ENCODE measurements at places on chromosomes 11 and 22.

DNA sequence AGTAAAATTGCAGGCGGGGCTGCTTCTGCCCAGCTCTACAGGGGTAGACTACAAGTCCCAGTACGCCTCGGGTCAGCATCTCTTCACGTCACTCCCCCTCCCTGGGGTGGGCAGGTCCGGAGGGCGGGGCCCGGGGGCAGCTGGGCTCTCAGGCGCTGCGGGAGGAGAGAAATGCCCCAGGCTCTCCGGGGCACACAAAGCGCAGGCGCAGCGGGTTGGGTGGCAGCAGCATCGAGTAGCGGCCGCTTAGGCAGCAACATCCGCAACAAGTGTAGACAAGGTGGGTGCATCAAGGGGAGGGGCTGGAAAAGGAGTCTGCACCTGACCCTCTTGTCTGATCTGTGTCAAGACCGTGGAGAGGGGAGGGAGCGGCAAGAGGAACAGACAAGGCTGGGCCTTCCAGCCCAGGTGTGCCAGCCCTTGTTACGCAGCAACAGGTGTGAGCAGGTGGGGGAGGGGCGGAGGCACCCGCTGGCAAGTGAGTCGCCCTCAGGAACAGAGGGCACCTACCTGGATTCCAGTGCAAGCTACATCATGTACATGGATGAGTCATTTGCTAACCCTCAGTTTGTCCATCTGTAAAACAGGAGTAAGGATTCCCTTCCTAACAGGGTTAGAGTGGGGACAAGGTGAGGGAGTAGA is 1.2 kb downstream of the PLEKHB1 start:
- peak; percentile 88 for DNase-seq

GRCh38 chr22:30286813-30287647 is 2.3 kb downstream of the CASTOR1 start:
- peak; percentile 66 for DNase-seq

- DNase-seq = no peak
Observed at GRCh38 chr11:30281476-30282288, 41.2 kb upstream of the ARL14EP start.

- no peak for DNase-seq
Observed at GRCh38 chr22:17749605-17750395, 24.5 kb downstream of the BID start.

- no peak for DNase-seq
Observed at GRCh38 chr11:111698852-111699559, 67.2 kb downstream of the PPP2R1B start.

DNA sequence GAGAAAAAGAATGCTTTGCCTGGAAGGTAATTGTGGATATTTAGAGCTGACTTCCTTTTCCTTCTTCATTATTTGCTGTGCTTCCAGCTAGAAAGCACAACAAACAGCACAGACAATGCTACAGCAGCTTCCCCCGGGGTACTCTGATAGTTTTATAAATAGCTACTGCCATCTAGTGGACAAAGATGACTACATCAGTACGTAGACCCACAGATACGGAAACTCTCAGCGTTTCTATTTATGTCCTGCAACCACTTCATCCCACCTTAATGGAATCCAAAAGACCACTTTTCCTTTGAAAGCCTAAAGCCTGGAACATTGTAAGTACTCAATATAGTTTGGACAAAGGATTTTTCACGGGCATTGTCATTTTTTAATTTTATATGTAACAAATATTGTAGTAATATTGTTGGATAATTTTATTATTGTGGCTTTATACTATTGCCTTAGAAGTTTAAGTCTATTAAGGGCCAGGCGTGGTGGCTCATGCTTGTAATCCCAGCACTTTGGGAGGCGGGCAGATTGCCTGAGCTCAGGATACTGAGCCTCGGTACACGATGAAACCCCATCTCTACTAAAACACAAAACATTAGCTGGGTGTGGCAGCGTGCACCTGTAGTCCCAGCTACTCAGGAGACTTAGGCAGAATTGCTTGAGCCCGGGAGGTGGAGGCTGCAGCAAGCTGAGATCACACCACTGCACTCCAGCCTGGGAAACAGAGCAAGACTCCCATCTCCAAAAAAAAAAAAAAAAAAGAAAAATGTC is 7.5 kb downstream of the HSPA8 start:
- peak; percentile 49 for DNase-seq

- DNase-seq = peak; percentile 90
Observed at GRCh38 chr11:71240865-71241691, 11.3 kb downstream of the SHANK2 start.

DNA sequence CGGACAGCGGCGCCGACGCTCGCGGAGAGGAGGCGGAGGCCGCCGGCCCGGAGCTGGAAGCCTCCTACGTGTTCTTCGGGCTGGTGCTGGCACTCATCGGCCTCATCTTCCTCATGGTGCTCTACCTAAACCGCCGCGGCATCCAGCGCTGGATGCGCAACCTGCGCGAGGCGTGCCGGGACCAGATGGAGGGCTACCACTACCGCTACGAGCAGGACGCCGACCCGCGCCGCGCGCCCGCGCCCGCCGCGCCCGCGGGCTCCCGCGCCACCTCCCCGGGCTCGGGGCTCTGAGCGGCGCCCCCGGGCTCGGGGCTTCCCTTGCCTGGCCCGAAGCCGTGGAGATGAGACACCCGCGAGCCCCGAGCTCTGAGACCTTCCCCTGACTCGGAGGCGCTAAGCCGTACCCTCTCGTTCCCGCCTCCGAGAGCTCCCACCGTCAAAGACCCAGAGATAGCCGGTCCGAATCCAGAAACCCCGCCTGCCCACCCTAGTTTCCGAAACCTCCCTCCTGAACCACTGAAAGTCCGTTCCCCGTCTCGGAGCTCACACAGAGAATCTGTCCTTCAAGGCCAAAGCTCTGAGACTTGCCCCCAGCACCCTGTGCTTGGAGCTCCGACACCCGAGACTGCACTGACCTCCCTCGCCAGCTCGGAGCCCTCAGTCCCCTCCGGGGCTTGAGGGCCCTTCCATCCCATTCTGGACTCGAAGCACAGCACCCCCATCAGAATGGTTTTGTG is 1.5 kb downstream of the TPBGL start:
- DNase-seq = no peak

DNA sequence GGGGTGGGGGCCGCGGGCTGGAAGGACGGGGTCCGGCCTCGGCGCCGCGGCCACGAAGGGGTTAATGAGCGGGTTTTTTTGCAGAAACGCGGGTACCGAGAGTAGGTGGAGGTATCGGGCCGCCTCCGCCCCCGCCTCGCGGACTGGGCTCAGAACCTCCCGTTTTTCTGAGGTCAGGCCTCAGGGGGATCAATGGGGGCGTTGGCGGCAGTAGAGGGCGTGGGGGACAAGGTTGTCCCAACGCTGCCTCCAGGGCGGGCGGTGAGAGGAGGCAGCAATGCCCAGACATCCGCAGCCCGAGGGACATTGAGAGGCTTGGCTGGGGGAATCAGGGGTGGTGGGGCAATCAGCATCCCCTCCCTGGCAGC is 34.8 kb upstream of the PRODH start:
- no peak for DNase-seq

- no peak for DNase-seq
Observed at GRCh38 chr11:111205632-111206385, 39.7 kb upstream of the POU2AF2 start.

DNA sequence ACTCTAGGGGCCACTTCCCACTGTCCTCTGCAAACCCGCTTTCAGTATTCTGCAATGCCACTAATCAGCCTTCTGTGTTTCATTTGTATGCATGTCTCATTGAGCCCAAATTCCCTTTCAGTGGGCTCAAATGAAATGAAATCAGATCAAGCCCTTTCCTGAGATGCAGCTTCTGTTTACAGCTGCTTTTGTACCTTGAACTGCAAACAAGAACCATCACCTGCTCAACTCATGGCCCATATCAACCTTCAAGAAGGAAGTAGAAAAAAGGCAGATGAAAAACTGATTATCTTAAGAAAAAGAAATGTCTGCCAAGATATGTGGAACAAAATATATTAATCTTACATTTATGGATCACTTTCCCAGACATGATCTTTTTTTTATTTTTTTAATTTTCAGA is 141.1 kb upstream of the ARHGAP42 start:
- DNase-seq = no peak

GRCh38 chr11:17927681-17928343 is 85.0 kb downstream of the SERGEF start:
- DNase-seq = no peak

DNA sequence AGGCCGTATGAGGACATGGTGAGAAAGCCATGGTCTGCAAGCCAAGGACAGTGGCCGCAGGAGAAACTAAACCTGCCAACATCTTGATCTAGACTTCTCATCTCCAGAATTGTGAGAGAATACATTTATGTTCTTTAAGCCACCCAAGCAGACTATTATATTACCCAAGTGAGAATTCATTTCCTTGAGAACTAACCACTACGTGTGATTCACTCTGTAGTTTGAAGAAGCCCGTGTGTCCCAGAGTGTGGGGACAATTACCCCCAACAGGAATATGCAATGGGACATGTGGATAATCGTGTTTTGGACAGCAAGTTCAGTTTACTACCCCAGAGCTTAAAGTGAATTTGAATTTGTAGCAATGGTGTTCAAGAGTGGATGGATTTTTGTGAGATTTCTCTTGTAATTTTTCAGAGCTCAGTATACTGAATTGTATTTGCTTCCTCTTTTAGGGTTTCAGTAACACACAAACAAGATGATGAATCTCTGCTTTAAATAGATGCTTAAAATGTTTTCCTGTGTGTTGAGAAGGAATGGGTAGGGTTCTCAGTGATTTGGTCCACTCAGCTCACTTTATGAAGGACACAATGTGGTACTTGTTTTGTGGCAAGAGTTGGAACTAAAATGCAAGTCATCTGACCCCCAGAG is 100.0 kb upstream of the ARHGAP20 start:
- DNase-seq = no peak

DNA sequence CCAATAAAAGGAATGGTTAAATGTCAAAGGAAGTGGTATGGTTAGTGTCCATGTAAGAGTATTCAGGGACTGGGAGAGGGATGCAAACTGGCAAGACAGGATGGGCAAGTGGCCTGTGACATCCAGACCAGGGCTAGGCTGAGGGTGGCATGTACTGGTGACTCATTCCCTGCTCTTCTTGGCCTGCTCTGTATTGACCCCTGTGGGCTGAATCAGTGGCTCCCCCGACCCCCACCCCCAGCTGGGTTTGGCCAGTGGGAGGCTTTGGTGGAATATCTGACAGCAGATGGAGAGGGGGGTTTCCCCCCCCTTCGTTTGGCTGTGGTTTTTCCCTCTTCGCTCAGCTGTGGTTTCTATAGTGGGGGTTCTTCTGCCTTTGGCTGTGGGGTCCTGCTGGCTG is 87.7 kb downstream of the CSNK2A3 start:
- no peak for DNase-seq

DNA sequence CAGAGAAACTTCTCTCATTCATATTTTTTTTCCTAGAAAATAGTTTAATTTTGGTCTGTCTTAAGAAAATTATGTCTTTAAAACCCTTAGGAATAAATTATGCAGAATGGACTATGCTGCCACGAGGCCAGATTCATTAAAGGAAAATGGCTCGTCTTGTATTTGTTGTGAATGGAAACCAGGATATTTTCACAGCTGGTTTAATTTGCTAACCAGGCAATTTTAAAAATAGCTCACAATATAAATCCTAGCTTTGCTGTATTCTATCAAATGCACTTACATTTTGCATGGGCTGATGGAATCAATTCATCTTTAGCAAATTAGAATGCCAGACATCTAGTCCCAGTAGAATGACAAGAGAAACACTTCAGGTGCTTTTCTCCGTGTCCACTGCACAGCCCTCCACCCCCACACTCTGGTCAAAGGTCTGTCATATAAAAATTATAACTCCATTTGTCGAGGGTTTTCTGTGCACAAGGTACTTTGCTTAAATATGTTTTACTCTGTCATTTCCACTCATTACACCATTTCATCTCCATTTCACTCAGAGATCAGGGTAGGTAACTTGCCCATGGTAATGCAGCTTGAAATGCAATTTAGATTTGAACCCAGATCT is 20.3 kb upstream of the TNRC6B start:
- DNase-seq = no peak

DNA sequence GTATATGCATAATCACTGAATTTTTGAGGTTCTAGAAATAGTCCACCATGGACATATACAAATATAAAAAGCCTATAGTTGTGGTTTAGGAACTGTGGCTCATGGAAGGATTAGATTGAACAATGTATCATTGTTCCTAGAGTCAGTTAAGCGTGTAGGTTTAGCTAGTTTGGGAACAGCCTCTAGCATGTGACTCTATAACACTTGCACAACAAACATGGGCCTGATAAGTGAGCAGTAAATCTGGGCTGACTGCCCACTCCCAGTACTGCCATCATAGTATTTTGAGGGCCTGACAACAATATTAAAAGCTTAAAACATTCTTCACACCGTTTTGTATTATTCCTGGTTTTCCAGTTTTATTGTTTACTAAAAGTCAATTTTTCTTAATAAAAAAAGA is 47.0 kb downstream of the YAP1 start:
- peak; percentile 74 for DNase-seq

DNA sequence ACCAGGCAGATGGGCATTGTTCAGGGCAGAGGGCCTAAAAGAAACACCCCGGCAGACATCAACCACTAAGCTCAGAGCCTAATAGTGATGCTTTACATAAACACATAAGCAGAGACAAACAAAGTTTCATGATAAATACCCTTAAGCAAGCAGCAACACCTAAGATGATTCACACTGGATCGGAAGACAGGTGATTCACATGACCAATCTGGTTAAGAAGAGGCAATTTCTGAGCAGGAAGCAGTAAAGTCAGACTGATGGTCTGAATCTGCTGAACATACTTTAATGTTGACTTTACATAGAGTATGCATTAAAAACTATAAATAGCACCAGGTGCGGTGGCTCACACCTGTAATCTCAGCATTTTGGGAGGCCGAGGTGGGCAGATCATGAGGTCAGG is 56.1 kb downstream of the SYN3 start:
- DNase-seq = no peak

GRCh38 chr22:38016182-38017151 is 32.1 kb upstream of the SOX10 start:
- peak; percentile 33 for DNase-seq

DNA sequence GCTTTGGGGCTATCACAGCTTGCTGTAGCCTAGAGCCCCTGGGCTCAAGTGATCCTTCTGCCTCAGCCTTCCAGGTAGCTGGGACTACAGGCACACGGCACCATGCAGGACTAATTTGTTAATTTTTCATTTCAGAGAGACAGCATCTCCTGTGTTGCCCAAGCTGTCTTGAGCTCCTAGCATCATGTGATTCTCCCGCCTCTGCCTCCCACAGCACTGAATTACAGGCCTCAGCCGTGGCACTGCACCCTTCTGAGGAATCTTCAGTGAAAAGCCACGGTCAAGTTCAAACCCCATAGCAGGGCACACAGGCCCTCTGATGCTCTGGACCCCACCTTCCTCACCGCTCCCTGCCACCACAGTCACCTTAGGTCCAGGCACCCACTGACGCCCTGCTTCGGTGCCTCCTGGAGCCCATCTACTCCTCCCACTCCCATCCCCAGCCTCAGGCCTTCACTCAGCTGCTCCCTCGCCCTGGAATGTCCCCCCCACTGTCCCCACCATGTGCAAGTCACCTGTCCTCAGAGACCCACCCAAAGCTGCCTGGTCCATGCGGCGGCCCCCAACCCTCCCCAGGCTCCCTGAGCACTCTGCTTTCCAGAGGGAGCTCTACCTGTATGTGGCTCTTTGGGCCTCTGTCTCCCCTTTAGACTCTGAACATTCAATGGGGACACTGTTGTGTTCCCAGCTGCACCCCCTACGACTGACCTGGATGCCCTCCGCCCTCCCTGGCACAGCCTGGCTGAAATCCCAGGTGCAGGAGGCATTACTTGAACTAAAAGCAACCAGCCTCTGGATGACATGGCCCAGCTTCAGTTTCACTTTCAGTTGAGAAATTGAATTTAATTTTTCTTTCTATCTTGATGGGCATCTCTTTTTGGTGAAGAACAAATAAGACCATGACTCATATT is 1.6 kb downstream of the APOL2 start:
- DNase-seq = no peak

- no peak for DNase-seq
Observed at GRCh38 chr22:35593891-35594470, 23.1 kb downstream of the MB start.
